ENCODE measurements at places on chromosomes 12 and 14.

DNA sequence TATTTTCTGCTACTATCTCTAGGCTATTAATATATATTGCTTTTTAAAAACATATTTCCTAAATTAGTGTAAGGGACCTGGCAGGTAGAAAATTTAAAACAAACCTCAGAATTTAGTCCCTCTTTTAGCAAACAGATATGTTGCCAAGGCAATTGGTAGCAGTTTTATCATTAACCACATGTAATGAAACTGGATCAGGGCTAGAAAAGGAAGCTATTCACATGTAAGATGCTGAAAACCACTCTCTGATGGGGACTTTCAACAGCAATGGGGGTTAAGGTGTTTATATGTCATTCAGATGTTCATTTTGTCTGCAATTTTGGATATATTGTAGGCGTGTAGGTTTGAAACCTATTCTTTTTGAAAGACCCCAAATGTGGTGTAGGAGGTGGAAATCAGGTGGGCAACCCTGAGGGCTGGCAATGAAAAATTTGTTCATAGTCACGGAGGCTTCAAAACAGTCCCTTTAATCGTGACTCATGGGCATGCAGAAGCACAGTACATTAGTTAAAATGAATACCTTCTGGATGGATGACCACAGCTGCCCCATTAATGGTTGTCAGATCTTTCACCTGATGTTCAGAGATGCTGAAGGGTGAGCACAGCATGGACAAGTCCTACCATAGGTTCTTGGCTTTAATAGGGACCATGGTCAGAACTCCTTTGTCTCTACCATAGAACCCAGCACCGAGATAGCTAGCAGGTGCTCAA lies 5.9 kb upstream of the PKP2 start:
- no peak for DNase-seq

- DNase-seq, result no peak
These were observed 93.5 kb upstream of the PTPRB start for GRCh38 chr12:70730675-70731180.

- no peak for DNase-seq
These were observed 279.2 kb downstream of the ALG10 start for GRCh38 chr12:34301251-34302130.

- no peak for DNase-seq
These were observed 11.2 kb downstream of the CEP170B start for GRCh38 chr14:104876251-104876699.

DNA sequence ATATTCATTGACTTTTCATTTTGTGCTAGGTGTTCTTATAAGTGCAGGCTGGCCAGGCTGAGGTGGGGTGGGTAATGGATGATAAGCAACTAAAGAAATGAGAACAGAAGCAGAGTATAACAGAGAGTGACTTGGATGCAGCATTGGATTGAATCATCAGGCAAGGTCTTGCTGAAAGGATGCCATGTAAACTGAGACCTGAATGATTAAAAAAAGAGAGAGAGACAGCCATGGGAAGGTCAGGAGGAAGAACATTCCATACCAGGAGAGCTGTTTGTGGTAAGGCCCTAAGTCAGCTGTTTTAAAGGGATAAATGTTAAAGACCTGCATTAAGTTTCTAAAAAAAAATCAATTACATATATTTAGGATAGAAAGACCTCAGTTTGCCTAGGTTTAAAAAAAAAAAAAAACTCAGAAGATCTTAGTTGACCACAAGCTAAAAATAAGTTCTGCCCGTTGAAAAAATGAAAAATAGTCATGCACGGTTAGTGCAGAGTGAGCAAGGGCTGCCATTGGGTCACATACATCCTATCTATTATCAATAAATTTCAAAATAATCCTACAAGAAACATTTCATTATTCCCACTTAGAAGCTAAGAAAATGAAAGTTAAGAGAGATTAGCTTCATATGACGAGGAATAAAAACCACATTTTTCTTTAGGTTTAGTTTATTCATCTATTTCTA lies 37.2 kb downstream of the IFNG start:
- no peak for DNase-seq

DNA sequence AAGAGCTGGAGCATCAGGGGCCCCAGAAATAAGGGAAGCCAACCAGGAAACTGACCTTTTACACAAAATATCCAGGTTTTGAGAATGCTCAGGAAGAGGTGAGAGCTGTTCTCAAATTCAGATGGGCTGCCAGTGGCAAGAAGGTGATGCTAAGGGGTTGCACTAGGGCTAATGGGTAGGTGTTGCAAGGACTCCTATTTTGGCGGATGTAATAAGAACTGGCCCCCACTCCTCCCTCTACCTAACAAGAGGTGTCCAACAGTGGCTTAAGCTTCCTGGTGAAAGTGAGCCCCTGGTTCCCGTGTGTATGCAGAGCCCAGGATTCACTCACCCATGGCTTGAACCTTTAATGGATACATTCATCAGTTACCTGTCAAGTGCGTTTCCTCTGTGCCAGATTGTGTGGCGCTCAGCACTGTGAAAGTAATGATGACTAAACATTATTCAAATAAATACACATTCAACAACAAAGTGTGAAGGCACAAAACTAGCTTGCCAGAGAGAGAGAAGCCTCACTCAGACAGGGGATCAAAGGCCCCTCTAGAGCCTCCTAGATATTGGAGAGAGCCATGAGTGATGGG lies 705 bp upstream of the CHGA start:
- no peak for DNase-seq

GRCh38 chr12:24820872-24821271 lies 128.0 kb downstream of the BCAT1 start:
- no peak for DNase-seq

DNA sequence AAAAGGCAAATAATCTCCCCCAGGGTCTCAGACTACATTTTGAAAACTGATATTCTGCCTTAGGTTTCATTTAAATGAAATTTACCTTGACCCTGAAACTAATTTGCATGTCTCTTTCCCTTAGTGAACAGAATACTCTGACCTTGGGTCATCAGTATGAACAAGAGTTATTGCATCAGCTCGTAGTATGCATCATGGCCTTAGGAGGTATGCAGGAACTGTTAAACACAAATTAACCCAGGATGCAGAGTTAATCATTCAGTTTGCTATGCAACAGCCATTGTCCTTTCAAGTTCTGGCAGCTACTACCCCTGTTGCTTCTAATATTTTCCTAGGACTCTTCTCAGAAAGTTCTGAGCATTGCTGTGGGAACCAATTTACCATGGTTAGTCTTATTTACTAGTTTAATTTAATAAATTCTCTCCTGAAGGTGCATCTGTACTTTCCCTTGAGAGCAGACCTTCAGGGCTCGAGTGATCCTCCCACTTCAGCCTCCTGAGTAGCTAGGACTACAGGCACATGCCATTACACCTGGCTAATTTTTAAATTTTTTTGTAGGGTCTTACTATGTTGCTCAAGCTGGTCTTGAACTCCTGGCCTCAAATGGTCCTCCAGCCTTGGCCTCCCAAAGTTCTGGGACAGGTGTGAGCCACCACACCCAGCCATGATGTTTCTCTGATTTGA lies 126.7 kb downstream of the TTC6 start:
- DNase-seq, result no peak

GRCh38 chr12:24649634-24650033 lies 299.3 kb downstream of the BCAT1 start:
- no peak for DNase-seq

DNA sequence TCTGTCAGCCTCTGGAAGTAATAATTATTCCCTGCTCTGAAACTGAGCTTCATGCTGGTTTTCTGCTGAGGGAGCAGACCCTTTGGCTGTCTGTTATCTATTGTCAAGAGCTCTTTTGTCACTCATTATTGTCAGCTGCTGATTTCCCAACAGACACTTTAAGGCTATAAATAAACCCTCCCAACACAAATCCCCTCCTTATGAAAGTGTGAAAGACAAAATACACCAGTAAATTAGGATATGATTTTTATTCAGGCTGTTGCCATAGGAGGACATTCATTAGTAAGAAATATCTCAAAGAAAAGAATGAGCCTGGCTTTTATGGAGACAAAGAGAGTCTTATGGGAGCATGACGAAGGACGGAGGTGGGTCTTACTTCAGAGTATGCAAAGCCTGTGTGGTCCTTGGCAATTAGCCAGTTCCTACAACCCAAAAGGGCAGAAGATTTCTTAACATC lies 180.8 kb downstream of the CRADD start:
- DNase-seq, result no peak

Data from type B pancreatic cell (in vitro differentiated cells).